ENCODE measurements at places on chromosomes 5 and 9.
A peak's percentile ranks its signal among the peaks of the same experiment; 100 is the strongest.

DNA sequence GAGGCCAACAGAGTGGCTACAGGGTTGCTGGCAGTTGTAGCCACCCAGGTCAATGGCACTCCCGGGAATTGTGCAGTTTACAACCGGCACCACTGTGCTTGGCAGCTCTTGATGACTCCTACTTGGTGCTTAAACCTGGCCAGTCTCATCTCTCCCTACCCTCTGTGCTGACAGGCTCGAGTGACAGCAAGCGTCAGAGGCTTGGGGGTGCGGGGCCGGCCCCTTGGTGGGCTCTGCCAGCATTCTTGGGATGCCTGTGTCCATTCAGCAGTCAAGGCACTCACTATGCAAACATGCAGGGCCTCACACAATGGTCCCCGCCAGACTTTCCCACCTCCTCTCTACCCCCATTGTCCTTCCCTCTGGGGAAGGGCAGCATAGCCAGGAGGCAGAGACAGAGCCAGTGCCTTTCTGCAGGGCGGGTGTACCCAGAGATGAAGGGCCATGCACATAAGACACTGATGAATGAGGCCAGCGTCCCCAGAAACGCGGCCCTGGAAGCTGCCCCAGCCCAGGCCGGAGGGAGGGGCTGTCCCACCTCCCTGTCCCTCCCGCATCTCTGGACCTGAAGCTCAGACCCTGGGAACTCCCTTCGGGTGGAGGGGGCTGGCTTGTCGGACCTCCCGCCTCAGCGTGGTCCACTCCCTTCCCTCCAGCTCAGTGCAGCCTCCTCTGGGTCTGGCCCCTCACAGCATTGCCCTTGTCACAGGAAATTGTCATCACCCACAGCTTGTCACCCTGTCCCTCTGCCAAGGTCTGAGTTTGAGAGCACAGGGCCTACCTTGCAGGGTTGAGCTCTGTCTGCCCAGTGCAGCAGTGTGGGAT, 26.4 kb upstream of the NOTCH1 start:
- DNase-seq: peak; percentile 98

DNA sequence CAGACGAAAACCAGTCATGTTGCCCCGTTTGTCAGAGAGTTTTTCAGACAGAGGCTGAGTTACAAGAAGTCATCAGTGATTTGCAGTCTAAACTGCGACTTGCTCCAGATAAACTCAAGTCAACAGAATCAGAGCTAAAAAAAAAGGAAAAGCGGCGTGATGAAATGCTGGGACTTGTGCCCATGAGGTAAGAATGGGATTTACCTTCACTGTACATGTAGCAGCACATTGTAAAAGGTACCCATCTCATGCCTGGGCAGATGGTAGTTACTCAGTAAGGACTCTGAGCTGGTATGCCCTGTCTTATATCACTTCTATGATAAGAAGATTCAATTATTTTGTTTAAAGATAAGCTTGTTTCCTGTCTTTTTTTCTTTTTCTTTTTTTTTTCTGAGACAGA, 38.8 kb downstream of the RAD50 start:
- no peak for DNase-seq

GRCh38 chr5:173313351-173313801, 14.8 kb downstream of the STC2 start:
- DNase-seq: no peak

DNA sequence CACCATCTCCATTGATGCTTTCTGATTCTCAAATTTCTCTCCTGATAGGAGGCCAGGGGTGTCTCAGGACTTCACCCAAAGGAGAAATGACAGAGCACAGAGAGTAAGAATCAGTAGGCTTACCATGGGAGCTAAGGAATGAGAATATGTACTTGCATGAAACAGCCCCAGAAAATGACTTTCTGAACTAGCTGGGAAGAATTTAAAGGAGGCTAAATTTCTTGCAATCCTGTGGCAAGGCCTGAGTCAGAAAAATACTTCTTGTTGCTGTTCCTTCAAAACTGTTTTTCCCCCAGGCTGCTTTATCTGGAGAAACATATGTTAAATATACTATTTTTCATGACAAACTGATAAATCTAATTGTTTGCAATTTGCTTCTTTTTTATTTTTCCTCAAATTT, 53.4 kb upstream of the FBXL7 start:
- DNase-seq: no peak

- DNase-seq: no peak
Observed at GRCh38 chr5:155885199-155885598, 441.8 kb upstream of the SGCD start.

DNA sequence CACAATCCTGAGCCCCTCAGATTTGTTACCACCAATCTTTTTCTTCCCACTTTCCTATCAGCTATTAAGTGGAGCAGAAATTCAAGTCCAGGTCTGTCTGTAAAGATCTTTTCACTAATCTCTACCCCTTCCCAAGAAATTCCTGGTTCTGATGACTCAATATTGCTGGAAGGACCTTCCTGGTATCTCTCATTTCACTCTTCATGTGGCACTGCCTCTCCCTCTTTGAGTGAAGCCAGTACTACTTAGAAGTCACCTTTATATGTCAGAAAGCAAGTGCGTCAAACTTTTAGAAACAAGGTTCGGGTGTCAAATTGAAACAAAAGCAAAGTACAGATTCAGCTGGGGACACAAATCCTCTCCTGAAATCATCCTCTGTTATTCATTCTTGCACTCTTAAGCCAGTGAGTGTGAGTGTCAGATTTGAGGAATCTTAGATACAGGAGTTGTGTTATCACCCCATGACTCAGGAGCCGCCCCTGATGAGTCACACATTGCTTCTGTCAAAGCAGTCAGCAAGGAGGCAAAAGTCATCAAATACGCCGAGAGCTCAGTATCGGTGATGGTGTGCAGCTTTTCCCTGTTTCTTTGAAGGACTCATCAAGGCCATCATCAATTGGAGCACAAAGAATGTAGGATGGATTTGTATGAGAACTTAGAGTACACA, 313.0 kb downstream of the CETN3 start:
- DNase-seq: peak; percentile 96

- no peak for DNase-seq
Observed at GRCh38 chr5:116600876-116601275, 26.3 kb upstream of the SEMA6A start.

DNA sequence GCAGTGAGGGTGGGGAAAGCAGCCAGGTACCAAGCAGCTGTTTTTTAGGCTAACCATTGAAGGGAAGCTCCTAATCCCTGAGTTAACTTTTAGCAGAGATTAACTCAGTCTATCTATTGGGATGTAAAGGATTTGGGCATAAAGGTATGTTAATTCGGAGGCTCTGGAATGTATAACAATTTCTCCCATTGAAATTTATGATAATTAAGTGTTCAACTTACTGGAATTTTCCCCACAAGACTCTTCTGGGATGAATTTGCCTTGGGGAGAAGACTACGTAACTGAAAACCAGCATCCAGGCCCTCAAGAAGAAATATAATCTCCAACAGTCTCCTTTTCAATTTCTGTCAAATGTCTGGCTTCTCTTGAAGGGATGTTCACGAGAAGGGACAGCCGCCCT, 23.6 kb downstream of the ZFP62 start:
- DNase-seq: no peak

DNA sequence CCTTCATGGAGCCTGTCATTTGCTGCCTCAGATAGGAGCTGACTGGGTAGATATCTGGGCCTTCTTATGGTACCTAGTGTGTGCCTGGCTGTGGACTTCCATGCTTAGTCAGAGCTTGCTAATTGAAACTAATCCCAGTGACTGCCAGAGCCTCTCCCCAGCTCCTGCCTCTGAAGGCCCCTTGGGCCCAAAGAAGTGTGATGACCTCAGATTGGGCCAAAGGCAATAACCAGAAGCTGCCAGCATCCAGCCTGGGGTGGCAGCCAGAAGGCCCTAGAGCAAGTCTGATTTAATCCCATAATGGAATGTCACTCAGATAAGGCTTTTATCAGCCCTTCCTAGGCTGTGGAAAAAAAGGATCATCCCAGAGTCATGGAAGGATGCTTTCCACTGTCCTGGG, 17.1 kb upstream of the CDC23 start:
- peak; percentile 92 for DNase-seq

GRCh38 chr9:118734696-118735095, 634.5 kb downstream of the BRINP1 start:
- no peak for DNase-seq

GRCh38 chr9:108803428-108804065, 52.2 kb downstream of the ACTL7B start:
- DNase-seq: no peak

GRCh38 chr9:3508521-3509291, 17.1 kb downstream of the RFX3 start:
- DNase-seq: no peak

GRCh38 chr9:93471124-93471523, 17.7 kb upstream of the FAM120AOS start:
- no peak for DNase-seq

GRCh38 chr5:176533894-176534611, 3.1 kb downstream of the RNF44 start:
- peak; percentile 53 for DNase-seq

- DNase-seq: no peak
Observed at GRCh38 chr5:50340757-50341156, 100.3 kb downstream of the EMB start.

- DNase-seq: peak; percentile 86
Observed at GRCh38 chr5:88889189-88890069, 6.4 kb upstream of the MEF2C start.

DNA sequence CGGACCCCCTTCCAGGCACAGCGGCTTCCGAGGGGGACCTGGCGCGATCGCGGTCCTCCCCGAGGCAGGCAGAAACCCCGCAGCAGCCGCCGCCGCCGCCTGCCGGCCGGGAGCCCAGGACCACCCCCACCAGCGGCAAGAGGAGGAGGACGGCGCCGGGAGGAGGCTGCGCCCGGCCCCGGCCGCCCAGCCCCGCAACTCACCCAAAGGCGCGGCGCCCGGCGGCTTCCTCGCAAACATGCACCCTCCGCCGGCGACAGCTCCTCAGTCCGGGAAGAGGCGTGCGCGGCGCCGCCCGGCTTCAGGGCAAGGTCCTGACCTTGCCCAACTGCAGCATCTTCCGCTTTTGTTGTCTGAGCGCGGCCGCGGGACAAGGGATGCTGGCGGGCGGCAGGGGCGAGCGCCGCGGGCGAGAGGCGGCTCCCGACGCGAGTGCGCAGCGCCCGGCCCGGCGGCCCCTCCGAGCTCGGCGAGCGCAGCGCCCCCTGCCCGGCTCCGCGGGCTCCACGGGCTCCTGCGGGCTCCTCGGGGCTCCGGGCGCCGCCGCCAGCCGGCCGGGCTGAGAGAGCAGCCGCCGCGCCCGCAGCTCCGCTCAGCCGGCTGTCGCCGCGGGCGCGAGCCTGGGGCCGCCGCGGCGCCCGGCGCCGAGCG, 507 bp downstream of the CTNND2 start:
- DNase-seq: peak; percentile 81

DNA sequence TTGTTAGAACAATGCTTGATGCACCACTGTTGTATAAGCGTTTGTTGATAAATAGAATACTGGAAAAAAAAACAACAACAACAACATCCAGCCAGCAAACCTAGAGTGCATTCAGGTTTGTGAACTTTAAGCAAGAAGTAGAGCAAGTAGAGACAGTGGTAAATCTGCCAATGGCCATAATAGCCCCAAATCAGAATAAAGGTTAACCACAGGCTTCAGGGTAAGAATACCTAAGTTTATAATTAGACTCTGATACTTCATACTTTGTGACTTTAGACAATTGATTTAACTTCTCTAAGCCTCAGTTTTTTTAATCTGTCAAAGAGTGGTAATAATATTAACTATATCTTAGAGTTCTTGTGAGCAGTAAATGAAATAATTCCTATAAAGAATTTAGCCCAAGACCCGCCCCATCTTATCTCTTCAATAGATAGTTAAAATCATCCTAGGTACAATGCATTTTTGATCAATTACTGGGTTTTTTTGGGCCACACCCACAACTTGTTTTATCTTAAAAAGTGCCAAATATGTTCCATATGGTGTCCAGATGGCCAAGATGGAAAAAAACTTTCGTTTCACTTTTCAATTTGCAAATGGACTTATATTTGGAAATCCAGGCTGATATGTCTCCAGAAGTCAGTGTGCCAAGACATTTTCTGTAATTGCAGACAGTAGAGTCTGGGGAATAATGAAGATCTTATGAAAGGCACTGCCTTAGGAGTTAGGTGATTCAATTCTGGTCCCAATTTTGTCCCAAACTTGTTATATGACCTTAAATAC, 24.5 kb upstream of the DPYSL3 start:
- DNase-seq: no peak

GRCh38 chr9:74107692-74108091, 389.4 kb upstream of the RORB start:
- DNase-seq: no peak

- DNase-seq: no peak
Observed at GRCh38 chr5:169563369-169563768, 20.2 kb upstream of the SPDL1 start.

GRCh38 chr5:21834863-21835262, 1018.3 kb downstream of the CDH12 start:
- no peak for DNase-seq

- peak; percentile 6 for DNase-seq
Observed at GRCh38 chr5:158121678-158122077, 262.7 kb upstream of the CLINT1 start.

DNA sequence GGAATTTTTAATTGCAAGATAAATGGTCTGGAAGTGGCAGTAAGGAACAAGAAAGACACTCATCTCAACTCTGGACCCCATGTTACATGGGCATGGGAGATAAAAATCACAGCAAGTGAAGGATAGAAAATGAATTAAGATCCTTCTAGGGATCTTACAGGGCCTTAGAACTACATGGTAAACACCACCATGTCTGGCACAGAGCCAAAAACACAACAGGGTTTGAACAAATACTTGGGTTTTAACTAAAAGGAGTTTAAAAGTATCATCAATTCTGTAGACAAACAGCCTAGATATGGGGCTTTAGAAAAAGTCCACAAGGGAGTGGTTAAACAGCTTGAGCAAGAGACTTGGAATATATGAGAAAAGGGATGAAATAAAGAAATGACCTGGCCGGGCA, 366.4 kb downstream of the ARL15 start:
- DNase-seq: no peak

DNA sequence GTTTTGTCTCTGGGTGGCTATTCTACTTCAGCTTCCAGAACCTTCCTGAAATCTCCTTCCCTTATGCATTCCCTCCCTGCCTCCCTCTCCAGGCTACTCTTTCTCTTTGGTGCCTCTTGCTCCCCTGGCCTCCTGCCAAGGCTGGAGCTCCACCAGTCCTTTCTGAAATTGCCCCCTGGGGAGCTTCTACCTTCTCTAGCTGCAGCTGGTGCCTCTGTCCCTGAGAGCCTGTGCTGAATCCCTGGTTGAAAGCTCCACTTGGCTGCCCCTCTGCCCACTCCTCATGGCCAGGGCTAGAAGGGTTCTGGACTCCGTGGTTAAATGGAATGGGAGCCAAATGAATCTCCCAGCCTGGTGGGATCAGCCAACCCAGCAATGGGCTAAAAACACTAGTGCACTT, 80.1 kb downstream of the COL15A1 start:
- DNase-seq: no peak
